Activated naive CD4-positive, alpha-beta T cell treated with Interleukin-2 at 50 U/mL for 16 hours (primary cell): ENCODE measurements at places on chromosomes 12 and 14.

- no peak for DNase-seq
Observed at GRCh38 chr12:95730457-95730856, 60.1 kb downstream of the NTN4 start.

- no peak for DNase-seq
Observed at GRCh38 chr12:112590281-112590680, 171.5 kb downstream of the PTPN11 start.

DNA sequence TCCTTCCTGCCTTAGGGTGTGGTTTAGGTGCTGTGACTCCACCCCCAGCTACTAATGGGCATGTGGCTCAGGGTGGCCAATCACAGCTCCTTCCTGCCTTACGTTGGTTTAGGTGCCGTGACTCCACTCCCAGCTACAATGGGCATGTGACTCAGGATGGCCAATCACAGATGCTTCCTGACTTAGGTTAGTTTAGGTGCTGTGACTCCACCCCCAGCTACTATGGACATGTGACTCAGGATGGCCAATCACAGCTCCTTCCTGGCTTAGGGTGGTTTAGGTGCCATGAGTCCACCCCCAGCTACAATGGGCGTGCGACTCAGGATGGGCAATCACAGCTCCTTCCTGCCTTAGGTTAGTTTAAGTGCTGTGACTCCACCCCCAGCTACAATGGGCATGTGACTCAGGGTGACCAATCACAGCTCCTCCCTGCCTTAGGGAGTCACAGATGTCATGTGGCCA, 163.9 kb downstream of the TBX5 start:
- DNase-seq, result no peak

DNA sequence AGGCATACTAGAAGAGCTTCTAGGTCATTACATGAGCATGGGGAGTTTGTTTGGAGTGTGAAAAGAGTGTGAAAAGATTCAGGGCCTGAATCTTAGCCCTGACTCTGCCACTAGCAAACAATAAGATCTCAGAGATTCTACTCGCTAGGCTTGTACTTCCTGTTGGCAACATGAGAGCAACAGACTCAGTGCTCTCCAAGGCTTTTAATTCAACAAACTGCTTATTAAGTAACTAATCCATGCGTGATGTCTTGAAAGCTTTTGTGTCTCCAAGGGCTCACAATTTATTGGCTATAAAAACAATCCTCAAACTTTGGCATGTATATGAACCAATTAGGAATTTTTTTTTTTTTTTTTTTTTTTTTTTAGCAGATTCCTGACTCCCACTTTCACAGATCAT, 105.1 kb downstream of the STXBP6 start:
- DNase-seq, result no peak

DNA sequence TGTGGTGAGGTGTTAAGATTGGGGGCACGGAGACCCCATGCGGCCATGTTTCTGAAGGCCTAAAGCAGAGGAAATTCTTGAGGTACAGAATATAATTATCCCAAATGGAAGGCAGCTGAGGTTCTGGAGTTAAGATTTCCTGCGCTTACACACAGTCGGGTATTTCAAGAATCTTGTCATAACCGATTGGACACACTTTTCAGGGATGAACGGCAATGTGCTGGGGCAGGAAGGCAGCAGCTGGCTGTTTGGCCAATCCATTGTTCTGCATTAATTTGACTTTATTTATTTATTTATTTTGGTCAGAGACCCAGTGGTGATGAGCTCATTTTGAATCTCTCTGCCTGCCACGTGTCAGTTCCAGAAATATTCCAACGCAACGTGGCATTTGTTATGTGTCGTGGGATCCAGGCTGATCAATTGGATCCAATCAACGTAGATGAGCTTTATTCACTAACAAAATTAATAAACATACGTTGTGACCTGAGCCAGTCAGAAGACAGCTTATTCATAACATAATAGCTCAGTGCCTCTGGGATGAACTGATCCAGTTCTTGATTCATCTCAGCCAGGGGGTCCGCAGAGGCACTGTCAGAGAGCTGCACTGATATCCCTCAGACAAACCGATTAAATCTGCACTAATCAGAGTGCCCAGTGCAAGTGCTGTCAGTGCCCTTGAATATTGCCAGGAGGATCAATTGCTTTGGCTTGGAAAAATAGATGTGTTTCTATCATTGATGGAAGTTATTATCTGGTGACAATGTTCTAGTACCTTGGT, 181.0 kb downstream of the KTN1 start:
- DNase-seq, result no peak

DNA sequence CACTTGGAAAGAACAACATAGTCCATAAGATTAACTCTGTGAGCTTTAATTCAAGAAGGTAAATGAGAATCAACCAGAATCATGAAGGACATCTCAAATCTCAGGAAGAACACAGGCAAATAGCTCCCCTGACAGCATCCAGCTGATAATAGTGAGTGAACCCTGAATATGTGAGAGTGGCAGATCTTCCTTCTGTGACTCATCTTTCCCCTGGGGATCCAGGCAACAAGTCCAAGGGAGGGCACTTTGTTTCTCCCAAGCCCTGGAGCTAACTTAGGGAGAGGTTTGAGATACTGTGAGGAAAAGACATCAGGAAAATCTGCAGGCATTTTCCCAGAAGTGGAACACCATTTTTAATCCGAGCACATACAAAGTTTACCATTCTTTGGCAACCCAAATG, 763.9 kb upstream of the MGAT4C start:
- DNase-seq, result no peak

DNA sequence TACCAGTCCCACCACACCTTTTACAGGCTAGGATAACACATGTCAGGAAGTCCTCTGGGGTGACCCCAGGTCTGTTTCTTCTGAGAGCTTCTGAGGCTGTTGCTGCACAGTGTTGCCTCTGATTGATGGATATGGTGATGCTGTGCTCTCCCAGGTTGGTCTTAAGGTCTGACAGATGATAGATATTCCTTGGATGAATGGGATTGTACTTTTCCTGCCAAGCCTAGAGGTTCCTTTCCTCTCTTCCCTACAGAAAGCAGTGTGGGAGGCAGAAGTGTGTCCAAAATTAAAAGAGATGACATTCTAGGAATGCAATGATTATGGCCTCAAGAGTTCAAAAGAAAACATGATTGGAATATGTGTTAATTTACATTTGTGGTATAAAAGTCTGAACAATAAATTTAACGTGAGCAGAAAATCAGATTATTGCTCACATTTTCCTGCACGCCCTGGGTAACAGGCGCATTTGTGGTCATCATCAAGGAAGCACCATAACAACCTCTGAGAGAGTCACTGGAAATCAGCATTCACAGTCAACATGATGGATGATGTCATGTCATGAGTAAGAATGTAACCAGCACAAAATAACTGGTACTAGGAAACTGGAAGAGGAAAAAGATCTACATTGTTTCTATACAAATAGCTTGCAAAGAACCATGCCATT, 73.7 kb downstream of the BBS10 start:
- peak; percentile 21 for DNase-seq

DNA sequence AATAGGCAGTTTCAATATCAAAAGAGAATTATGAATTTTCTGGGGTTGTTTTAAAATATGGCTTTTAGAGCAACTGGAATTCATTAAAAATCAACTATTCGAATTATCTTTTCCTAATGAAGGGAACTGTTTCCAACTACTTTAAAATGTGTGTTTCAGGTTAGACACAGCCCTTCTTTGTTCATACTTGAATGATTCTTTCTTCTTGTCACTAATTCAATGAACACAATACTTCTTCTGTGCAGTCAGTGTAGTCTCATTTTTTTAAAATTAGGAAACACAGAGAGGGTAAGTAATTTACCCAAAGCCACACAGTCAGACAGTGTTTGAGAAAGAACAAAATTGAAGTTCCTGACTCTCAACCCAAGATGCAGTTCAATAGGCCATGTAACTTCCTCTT, 414.0 kb downstream of the CCDC91 start:
- no peak for DNase-seq

DNA sequence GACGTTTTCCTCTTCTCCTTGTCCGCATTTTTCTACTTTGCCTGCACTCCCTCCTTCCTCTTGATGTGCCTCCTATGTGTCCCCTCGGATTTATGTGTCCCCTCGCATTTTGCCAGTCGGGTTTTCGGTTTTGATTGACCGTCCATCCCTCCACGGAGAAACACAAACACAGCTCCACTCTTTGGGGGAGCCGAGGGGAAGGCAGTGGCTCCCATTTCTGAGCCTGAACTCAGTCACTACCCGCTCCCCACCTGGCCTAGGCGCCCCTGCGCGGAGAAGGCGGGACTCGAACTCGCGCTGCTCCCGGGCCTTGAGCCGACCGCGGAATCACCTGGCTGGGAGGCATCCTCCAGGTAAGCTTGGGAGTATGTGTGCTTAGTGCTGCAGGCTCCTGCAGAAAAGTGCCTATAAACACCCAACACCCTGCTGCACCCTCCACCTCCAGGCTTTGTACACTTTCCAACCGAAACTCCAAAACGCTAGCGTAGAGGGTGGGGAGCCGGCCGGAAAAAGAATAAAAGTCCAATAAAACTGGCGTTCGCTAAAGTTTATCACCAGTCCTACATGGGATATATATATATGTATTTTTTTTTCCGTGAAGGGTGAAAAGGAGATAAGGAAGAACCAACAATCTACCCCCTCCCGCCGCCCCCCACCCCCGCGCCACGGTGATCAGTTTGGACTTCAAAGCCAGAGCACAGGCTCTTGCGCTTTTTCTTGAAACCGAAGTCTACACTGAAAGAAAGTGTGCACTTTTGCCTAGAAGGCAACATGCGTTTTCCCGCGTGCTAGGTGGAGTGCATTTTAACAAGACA, 3.3 kb upstream of the CCND2 start:
- peak; percentile 56 for DNase-seq

DNA sequence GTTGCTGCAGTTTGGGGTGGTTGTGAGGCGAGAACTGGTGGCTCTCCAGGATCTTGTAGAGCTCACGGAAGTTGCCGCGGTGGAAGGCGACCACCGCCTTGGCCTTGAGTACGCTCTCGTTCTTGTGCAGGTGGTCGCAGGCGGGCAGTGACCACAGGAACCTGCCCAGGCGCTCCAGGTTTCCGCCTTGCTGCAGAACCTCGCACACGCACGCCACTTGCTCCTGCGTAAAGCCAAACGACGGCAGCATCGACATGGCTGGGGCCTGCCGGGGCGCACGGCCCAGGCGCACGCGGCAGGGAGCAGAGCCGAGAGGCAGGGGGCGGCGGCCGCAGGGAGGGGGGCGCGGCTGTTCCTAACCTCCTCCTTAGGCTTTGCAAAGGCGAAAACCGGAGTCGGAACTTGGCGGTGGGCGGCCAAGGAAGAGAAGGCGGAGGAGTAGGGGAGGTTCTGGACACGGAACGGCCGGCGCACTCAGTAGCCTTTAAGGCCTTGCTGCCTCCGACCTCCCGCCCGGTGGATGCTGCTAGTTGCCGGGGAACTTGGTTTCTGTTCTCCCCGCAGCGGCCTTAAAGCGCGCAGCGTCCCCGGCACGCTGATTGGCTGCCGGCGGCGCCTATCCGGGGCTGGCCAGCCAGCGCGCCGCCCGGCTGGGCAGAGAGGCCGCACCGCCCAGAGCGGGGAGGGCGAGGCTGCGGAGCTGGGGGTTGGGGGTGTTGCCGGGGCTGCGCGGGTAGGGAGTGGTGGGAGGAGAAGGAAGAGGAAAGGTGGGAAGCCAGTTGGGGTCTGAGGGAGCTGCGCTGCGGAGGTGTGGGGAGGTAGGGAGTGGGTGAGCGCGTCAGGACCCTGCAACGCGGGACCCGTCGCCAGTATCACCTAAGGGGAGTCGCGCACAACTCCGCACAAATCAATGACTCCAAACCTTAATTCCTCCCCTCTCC, at the start of gene SIX1:
SIX1 (minus strand) TSS at position 544 of the 941 bp plus-strand sequence; CDS start at position 256, 288 bp downstream.
- DNase-seq, result no peak

GRCh38 chr14:28097585-28097984, 669.0 kb upstream of the FOXG1 start:
- no peak for DNase-seq

DNA sequence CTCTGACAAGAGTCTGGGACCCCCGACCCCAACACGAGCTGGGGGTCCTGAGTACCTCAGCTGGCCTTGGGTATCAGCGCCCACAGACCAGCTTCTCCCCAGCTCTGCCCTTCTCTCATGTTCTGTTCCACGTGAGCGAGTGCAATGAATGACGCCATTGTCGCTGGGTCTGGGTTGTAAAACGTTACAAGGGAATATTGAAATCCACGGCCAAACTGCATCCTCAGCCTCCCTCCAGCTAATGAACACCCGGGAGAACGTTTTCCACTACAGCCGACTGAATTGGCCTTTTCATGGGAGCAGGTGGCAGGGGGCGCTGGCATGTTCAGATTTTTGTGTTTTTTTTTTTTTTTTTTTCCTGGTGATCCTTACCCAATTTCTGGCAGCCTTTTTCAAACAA, 34.7 kb downstream of the TBX5 start:
- no peak for DNase-seq

DNA sequence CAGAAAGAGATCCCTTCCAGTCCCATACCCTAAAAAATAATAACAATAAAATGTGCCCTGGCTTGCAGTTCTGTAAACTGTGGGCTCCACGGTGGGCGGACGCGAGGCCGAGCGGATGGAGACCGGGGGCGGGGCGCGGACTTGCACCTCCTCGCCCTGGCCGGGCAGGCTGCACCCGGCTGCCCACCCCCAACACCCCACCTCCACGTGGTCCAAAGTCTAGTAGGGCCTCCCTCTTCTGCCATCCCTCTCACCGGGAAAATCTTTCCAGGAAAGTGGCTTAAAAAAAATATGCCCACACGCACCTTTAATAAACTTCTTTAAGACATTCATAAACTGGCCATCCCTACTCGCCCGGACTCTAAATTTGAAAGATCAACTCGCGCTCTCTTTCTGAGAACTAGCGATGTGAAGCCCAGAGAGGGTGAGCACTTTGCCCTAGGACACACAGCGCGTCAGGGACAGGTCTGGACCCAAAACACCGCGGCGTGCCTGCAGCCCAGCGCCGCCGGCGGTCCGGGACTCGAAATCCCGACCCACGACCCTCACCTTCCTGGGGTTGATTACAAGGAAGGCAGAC, 1.9 kb upstream of the BCL11B start:
- peak; percentile 40 for DNase-seq

- DNase-seq, result no peak
Observed at GRCh38 chr14:74290415-74290814, 12.3 kb downstream of the ABCD4 start.

GRCh38 chr14:24900269-24901100, 149.5 kb downstream of the STXBP6 start:
- no peak for DNase-seq

- no peak for DNase-seq
Observed at GRCh38 chr14:81927070-81927469, 393.4 kb upstream of the SEL1L start.

DNA sequence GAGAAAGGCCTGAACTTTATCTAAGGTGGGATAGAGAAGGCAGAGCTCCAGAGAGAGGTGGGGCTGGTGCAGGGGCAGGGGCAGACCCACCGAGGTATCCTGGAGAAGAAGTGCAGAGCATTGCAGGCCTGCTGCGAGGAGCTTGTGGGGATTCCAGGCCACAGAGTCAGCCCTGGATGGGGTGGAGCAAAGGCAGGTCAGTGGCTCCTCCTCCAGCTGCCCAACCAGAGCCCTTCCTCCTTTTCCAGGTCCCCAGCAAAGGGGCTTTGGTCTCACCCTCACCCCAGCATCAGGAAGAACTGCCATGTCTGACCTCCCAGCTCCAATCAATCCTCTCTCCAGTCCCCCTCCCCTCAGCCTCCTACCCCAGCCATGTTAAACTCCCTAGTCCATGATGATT, 19.8 kb upstream of the ZNF740 start:
- no peak for DNase-seq

- no peak for DNase-seq
Observed at GRCh38 chr12:117377758-117378157, 16.3 kb upstream of the NOS1 start.

- no peak for DNase-seq
Observed at GRCh38 chr12:28569698-28570411, 379.6 kb downstream of the CCDC91 start.
